ENCODE measurements at places on chromosomes 11 and 22.

DNA sequence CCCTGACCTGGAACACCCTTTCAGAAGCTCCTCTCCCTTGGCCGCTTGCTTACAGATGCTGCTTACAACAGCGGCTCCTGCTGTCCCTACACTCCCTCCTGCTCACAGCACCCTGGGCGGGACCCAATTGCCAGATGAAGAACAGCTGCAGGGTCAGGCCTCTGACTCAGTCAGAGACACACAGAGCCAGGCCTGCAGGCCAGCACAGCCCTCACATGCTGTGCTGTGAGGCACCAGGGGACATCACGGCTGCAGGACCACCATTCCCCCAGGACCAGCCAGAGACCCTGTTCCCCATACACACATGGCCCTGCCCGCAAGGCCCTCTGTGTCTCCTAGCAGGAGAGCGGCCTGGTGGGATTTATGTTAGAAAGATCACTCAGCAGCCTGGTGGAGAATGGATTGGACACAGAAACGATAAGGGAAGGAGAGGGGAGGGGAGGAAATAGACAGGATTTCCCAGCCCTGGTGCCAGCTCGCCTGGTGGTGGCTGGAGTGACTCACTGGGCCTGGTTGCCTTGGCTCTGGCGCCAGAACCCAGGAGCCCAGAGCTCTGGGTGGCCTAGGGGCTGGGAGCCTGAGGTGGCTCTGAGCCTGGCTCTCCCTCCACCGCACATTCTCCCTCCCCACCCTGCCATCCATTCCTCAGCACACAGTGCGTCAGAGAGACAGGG is 6.7 kb downstream of the CAPN5 start:
- no peak for DNase-seq

DNA sequence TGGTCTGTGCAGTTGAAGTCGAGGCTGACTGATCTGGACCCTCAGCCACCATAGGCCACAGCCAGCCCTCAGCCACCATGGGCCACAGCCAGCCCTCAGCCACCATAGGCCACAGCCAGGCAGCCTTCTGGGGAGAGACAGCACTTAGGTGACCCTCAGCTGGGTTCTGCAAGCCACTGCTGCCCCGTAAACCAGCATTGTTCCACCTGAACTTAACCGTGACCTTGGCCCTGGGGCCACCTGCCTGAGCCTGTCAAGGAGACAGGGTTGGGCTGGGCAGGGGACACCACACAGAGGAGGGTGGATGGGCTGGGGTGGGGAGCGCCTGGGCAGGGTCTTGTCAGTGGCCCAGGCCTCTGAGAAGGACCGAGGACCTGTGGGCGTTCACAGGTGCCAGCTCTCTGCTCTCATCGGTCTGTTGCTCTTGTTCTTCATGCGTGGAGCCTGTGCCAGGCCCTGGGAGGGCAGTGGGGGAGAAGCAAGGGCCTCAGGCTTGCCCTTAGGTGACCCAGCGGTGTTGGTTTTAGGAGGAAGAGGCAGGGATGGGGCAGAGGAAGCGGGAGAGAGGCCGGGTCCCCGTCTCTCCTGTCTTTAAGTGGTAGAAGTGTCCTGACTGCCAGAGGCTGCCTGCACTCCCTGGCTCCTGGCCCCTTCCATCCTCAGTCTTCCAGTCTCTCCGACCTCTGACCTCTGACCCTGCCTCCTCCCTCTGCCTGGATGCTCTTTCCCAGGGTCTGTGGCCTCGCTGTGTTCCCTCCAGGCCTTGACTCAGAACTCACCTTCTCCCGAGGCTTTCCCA is 36.9 kb downstream of the GRAMD4 start:
- no peak for DNase-seq

GRCh38 chr11:60375316-60375715 is 3.0 kb upstream of the MS4A7 start:
- no peak for DNase-seq

GRCh38 chr11:6219359-6219758 is 14.0 kb downstream of the C11orf42 start:
- DNase-seq = no peak

GRCh38 chr11:64357446-64357845 is 1.5 kb upstream of the RPS6KA4 start:
- no peak for DNase-seq

DNA sequence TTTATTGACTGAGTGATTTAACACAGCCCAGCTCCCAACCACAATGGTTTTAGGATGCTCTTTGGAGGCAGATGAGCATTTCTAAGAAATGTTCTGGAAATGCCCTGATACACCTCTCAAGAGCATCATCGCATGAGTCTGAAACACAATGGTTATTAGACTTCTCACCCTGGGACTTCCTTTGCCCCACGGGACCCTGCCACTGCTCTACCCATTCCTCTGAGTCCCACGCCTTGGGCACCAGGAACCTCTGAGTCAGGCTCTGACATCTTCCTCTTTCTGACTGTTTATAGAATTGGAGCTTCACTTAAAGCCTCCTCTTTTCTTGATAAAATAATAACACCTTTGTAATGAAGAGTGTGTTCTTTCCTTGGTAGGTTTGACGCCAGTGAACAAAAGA is 85.6 kb upstream of the PARVA start:
- DNase-seq = no peak

- no peak for DNase-seq
Observed at GRCh38 chr11:132094598-132094997, 724.2 kb downstream of the NTM start.

GRCh38 chr22:47294576-47294975 is 532.1 kb downstream of the TBC1D22A start:
- DNase-seq = no peak

- no peak for DNase-seq
Observed at GRCh38 chr22:33921525-33922348, 1.5 kb upstream of the LARGE1 start.

DNA sequence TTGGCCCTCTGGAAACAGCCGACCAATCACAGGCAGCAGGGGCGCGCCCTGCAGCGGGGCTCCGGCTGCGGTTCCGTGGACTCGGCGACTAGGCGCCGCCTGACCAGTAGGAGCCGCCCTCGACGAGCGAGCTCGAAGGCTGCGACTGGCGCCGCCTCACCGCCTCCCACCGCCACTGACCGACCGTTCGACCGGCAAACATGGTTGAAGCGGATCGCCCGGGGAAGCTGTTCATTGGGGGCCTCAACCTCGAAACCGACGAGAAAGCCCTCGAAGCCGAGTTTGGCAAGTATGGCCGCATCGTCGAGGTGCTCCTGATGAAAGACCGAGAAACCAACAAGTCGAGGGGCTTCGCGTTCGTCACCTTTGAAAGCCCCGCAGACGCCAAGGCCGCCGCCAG is at the start of gene RBMXL2:
RBMXL2 (plus strand) TSS at position 78 of the 400 bp plus-strand sequence; CDS start at position 201, 123 bp downstream.
- DNase-seq = no peak

DNA sequence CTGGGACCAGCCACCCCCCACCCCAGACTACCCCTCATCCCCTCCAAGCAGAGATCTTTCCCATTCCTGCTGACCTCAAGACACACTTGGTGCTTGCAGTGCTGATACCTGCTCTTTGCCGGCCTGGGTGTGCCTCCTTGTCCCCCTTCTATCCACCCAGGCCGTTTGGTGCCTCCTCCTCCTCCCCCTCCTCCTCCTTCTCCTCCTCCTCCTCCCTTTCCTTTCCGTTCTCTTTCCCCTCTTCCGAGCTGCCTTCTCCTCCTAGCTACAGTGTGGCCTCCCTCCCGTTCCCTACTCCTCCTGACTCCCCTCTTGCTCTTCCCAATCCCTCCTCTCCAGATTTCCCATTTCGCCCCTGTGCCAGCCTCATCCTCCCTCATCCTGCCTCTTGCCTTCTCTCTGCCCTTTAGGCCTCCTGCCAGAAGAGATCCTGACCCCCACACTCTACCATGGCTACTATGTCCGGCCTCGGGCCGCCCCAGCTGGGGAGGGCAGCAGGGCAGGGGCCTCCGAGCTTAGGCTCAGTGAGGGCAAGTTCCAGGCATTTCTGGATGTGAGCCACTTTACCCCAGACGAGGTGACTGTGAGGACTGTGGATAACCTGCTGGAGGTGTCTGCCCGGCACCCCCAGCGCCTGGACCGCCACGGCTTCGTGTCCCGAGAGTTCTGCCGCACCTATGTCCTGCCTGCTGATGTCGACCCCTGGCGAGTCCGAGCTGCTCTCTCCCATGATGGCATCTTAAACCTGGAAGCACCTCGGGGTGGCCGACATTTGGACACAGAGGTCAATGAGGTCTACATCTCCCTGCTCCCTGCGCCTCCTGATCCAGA is 712 bp downstream of the HSPB2 start:
- DNase-seq = no peak

- DNase-seq = no peak
Observed at GRCh38 chr11:2207773-2208621, 36.4 kb upstream of the TH start.

DNA sequence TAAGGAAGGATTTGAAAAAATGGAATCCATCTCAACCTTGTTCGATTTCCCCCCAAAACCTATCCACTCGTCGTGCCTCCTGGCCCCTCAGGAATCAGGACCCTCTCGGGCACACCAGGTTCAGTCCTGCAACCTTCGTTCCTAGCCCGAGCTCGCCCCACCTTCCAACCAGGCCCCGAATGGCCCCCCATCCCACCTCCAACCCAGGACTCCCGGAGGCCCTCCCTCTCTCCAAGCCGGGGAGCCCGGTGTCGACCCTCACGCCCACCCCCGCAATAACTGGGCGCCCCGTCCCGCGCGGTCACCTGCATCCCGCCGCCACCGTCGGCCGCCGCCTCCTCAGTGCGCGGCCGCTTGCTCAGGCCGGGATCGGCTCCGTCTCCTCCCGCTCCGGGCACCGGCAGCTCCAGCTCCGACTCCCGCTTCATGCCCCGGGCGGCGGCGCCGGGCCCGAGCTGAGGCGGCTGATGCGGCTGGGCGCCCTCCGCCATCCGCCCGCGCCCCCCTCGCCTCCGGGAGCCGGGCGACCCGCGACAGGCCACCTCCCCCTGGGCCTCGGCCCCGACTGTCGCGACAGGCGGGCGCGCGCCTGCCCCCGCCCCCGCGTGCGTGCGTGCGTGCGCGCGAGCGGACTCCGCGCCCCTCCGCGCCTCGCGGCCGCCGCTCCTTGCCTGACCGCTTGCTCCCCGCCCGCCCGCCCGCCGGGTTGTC is 534 bp downstream of the RBFOX2 start:
- DNase-seq = no peak

GRCh38 chr11:125348674-125349309 is 147.3 kb downstream of the FEZ1 start:
- no peak for DNase-seq

DNA sequence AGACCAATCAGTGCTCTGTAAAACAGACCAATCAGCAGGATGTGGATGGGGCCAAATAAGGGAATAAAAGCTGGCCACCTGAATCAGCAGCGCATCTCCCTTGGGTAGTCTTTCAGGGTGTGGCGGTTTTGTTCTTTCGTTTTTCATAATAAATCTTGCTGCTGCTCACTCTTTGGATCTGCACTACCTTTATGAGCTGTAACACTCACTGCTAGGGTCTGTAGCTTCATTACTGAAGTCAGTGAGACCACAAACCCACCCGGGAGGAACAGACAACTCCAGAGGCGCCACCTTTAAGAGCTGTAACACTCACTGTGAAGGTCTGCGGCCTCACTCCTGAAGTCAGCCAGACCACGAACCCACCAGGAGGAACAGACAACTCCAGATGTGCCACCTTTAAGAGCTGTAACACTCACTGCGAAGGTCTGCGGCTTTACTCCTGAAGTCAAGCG is 175.5 kb upstream of the PDGFD start:
- no peak for DNase-seq

DNA sequence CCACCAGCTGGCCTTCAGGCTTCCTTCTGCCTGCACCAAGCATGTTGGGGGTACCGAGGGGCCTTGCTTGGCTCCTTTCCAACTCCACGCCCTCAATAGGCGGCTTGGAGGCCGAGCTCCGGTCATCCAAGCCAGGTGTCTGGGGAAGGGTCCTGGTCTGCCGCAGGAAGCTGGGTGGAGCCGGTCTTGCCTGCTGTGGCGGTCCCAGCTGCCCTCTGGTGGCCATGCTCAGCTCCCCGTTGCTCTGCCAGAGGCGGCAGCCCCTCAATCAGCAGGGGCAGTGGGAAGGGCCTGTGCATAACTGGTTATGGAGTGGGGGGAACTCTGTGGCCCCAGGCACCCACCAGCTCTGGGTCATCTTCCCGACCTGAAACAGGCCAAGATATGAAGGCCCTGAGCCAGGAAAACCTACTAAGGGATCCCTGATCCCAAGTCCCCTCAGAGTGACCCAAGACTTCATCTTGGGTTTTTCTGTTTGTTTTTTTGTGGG is 3.2 kb downstream of the ARVCF start:
- DNase-seq = no peak

- no peak for DNase-seq
Observed at GRCh38 chr11:36500315-36500721, 9.8 kb downstream of the TRAF6 start.

DNA sequence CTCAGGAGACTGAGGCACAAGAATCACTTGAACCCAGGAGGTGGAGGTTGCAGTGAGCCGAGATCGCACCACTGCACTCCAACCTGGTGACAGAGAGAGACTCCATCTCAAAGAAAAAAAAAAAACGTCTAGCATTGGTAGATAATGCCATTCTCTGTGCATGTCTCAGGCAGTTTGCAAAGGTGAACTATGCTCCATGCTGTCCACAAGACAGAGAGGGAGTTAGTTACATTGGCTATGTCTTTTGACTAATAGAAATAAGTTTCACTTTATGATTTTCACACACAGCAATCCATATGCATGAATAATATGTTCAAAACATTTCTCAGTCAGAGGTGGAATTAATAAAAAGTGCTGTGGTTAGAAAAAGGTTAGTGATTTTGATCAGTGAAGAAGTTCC is 591.4 kb downstream of the ETS1 start:
- DNase-seq = no peak

- DNase-seq = no peak
Observed at GRCh38 chr22:41913040-41913719, 1.7 kb downstream of the SHISA8 start.

DNA sequence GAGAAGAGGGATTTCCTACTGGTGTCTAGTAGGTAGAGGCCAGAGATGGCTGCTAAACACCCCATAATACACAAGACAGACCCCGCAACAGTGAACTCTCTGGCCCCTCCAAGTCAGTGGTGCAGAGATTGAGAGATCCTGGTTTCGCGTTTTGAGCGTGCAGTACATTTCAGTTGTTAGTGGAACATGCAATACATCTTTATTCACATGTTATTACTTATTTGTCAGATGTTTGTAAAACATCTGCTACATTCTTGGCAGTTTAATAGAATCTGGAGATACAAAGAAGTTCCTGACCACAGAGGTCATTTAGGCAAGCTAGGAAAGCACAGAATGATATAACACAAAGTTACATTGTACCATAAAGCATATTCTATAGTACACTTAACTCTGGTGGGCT is 41.5 kb downstream of the ST3GAL4 start:
- no peak for DNase-seq

DNA sequence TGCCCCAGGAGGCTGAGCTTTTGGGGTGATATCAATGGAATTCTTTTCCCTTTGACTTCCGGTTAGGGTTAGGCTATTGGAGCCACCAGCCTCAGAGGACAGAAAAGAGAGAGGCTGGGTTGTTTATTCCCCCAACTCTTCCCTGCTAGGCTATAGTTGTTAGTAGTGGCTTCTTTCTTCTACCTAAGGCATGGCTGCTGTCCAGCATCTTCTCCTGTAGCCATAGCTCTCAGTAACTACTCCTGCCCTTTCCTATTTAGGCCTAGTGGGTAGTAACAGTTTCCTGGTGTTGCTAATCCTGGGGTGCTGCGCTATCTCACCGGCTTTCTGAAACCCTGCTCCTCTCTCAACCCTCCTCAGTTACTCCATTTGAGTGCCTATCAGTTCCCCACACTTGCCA is 184.9 kb downstream of the TENM4 start:
- DNase-seq = no peak

GRCh38 chr22:40009292-40009774 is 14.6 kb downstream of the FAM83F start:
- DNase-seq = no peak

Data from cortex of kidney (tissue), 1 donor.